ENCODE measurements at places on chromosomes 7 and 10.

- DNase-seq = no peak
Measured at GRCh38 chr7:149721084-149721601, 52.2 kb downstream of the ZNF467 start.

GRCh38 chr7:44121761-44122420 lies 1.5 kb downstream of the POLD2 start:
- DNase-seq = no peak

- DNase-seq = no peak
Measured at GRCh38 chr7:30880125-30880720, 31.4 kb upstream of the AQP1 start.

DNA sequence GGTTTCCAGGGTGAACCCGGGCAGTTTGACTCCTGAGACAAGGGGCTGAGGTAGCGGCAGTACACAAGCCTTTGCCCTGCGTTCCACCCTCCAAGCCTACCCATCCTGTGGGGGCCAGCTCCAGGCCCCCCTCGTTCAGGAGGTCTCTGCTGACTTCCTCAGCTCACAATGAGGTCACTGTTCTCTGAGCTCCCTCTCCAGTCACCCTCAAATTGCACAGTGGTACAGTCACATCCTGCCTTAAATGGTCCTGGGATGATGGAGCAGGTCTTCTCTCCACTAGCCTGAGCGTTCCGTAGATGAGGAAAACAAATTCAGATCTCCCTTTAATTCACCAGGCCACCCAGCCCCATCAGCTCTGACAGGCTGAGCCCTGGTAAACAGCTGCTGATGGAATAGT lies 90.2 kb downstream of the SH3PXD2A start:
- no peak for DNase-seq

Data from PC-9 (cell line).